Activated T-cell treated with anti-CD3 and anti-CD28 coated beads, Interleukin-2, amount 50 U/mL, for 72 hours (primary cell): ENCODE measurements at places on chromosomes 16 and 17. TPM values are rescaled to one million over a fixed set of nuclear protein-coding genes. Genes with fewer than 3 reads are reported as not detected.

DNA sequence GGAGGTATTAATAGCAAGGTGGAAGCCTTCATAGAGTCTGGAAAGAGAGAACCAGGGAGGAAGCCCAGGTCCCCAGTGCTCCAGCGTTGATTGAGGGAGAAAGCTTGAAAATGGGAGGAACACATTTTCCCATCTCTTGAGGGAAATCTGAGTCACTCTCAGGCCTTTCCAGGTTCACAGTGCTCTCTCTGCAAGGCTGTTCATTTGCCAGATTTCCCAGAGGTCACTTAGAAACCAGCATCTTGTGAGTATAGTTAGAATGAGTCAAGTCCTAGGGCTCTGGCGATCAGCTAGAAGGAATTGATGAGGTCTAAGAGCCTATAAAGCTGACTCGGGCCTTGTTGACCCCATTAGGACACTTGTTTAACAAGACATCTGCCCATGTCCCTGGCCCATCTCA is 17.7 kb upstream of the ZNF594 start:
- no peak for DNase-seq

- DNase-seq: peak; percentile 40
Observed at GRCh38 chr16:27355610-27356009, 41.8 kb downstream of the IL4R start.

ABCC11 gene
- 0.07 TPM for total RNA-seq

DNA sequence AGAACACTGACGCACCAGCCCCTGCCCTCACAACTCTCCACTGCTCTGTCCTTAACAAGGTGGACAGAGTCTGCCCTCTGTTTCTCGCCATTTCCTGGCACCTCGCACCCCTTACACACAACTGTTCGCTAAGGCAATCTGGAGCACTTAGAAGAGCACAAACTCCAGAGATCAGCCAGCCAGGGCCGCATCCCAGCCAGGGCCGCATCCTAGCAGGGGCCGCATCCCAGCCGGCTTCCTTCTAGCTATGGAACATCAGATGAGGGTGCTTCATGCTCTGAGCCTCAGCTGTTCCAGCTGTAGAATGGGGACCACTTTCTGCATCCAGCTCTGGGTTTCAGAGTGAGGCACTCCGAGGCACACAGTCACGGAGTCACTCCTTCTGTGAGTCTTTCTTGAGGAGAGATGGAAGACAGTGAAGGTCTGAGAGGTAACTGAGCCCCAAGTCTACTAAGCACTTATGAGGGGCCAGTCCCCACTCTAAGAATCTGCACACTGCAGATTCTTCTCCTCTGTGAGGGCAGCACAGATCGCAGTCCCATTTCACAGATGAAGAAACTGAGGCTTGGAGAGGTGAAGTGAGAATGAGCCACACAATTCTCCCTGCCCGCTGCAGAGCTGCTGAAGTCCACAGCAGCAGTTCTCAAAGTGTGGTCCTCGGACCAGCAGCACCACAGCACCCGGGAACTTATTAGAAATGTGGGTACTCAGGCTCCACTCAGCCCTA is 20.9 kb downstream of the COTL1 start:
- DNase-seq: no peak

MMP2 gene
- total RNA-seq: not detected

ABCA3 gene
- 13.7 TPM for total RNA-seq

DNA sequence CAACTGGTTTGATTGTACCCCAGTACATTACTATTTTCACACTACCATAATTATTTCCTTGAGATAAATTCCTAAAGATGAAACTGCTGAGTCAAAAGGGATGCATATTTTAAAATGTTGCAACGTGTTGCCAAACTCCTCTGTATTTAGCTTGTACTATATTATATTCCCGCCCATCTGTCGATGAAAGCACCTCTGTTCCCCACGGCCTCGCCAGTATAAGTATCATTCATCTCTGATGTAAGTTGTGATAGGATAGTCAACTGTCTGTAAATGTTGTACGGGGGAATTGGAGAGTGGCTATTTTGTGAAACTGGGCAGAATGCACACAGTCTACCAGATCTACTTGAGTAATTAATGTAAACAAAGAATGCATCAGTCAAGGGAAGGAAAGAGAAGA is 47.7 kb upstream of the TNRC6A start:
- DNase-seq: no peak

GRAPL gene
- total RNA-seq: 5.1 TPM

GRCh38 chr16:69693916-69694315 is 32.4 kb downstream of the NQO1 start:
- no peak for DNase-seq
